ENCODE measurements at places on chromosomes 3 and 15.
A peak's percentile ranks its signal among the peaks of the same experiment; 100 is the strongest.

GRCh38 chr3:165642761-165643420 is 194.3 kb downstream of the BCHE start:
- DNase-seq = peak; percentile 73

DNA sequence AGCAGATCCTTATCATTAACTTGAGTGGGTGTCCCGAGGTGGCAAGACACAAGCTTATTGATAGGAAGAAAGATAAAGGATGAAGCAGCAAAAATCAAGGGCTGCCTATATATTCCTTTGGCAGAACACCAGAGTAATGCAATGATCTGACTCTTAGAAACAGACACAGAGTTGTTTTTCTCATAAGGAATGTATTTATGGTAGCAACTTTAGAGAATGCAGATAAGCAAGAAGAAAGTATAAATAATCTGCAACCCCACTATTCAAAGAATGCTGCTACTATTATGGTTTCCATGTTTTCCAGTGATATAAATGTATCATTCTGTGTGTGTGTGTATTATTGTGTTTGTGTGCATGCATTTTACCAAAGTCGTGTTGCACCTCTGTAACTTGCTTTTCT is 208.3 kb downstream of the THSD4 start:
- DNase-seq = no peak

GRCh38 chr15:64038878-64039610 is 7.2 kb downstream of the DAPK2 start:
- DNase-seq = no peak

DNA sequence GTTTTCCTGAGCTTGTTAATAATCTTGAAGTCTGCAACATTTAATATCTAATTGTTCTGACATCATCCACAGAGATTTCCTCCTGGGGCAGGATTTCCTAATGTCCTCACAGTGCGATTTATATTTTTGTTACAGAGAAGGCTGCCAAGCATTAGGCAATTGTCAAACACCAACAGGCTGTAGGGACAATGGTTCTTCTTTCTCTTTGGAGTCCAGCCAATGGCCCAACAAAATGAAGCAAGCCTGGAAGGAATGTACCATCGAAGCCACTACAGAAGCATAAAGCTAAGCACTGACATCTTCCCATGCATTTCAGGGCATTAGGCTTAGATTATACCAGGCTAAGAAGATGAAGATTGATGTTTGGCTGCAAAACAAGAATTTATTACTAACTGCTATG is 173.0 kb upstream of the FRMD4B start:
- no peak for DNase-seq
